GM12878 (cell line): ENCODE measurements at places on chromosomes 11 and 22.

DNA sequence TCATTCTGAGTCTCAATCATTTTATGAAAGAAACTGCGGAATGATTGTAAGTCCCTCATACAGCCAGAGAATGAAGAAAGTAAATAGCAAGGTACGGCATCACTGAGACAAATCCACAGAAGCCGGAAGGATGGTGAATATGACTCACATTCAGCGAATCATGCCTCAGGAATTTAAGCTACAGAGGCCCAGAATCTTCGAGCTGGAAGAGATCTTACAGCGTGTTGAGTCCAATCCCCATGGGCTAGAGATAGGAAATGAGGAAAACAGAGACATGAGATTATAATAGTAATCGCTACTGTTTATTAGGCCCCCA lies 173.2 kb downstream of the KIF18A start:
- no peak overlapping the region for H3K27ac ChIP-seq
- no peaks in the 10 kb centered on the region for H3K4me1 ChIP-seq
- DNase-seq = no peak
- no peak overlapping the region for H3K4me3 ChIP-seq

- H3K4me1 ChIP-seq = peaks cover 20% of the 10 kb centered on the region
- peak overlapping the region; percentile 90 for H3K27ac ChIP-seq
- peaks cover 8% of the 10 kb centered on the region for H3K36me3 ChIP-seq
- H3K4me3 ChIP-seq = peak overlapping the region; percentile 65
- DNase-seq = peak; percentile 44
These were observed 14.3 kb downstream of the DGKZ start for GRCh38 chr11:46361283-46362155.

DNA sequence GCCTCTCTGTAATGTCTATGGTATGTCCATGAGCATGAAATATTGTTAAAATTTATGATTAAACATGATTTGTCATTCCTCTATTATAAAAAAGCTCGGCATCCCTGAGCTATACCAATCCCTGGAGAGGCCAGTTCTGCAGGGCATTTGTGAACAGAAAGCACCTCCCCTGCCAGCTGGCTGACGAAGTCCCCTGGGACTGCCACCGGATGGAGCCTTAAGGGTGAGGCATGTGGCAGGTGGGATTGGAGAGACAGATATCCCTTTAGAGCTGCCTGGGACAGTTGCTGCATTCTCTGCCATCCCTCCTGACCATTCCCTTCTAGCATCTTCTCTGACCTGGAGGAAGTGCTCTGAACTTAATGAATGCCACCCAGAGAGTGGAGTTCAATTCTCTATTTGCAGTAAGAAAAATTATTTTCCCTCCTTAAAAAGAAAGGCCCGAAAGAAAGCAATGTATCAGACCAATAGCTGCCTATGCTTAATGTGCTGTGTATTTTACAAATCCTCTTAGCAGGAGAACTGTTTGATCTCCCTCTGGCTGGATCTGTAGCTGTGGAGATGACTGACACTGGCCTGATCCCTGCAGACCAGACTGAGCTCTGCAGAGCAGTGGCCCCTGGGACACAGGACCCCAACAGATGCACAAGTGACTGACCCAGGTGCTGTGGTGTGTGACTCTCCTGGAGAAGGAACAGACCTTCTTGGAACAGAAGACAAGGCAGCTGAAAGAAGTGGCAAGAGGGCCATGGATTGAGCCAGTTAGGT lies 219.0 kb upstream of the NAV2 start:
- H3K27me3 ChIP-seq = no peaks in the 10 kb centered on the region
- no peaks in the 10 kb centered on the region for H3K36me3 ChIP-seq
- DNase-seq = no peak
- H3K4me1 ChIP-seq = no peaks in the 10 kb centered on the region
- H3K4me3 ChIP-seq = no peak overlapping the region

DNA sequence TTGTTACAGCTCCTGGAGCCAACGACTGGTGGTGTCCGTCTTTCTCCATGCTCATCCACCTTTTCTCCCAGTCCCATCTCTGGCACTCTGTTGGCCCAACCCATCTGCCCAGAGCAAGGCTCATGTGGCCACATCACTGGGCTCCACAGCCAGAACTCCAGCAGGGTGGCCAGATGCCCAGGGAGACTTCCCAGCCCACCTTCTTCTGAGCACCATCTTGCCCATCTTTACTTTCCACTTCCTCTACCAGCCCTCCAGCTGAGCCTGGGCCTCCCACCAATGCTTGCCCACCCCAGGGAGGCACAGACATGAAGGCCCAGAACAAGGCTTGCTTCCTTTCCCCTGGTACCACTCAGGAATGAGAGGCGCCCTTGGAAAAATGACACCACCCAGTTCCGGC lies 116.8 kb downstream of the BUD13 start:
- no peaks in the 10 kb centered on the region for H3K36me3 ChIP-seq
- no peaks in the 10 kb centered on the region; the same call in 1 of the 2 replicates for H3K27me3 ChIP-seq
- no peak overlapping the region for H3K4me3 ChIP-seq
- no peaks in the 10 kb centered on the region for H3K4me1 ChIP-seq
- DNase-seq = no peak

DNA sequence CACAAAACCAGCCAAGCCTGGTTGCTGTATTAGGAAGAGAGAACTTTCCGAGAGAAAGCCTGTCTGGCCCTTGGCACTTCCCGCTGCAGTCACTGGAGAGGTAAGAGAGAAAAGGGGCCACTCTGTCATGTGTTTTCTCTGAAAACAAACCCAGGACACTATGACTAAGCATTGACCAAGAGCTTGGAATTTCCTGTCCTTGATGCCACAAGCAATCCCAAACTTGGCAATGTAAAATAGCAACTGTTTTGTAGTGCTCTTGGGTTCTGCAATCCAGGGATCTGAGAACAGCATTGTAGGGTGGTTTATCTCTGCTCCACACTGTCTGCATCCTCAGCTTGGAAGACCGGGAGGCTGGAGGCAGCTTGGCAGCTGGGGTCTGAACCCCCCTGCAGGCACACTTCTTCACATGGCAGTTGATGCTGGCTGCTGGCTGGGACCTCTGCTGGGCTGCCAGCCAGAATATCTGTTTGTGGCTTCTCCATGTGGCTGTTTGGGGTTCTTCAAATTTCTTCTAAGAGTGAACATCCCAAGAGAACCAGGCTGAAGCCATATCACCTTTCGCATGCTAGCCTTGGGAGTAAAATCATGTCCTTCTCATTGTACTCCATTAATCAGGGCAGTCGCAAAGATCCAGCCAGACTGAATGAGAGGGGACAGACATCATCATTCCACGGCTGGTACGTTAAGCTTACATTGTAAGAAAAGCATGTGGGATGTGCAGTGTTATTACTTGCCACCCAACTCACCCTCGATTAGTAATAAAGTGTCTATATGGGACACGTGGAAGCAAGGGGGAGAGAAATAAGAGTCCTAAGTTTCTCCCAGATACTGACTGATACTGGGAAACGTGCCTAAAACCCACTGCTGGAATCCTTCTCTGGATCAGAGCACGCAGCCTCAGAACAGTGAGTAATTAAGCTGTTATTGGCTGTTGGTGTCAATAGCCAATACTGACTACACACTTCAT lies 537.4 kb upstream of the B3GAT1 start:
- H3K27ac ChIP-seq = no peak overlapping the region
- H3K36me3 ChIP-seq = no peaks in the 10 kb centered on the region
- H3K4me3 ChIP-seq = no peak overlapping the region
- H3K27me3 ChIP-seq = no peaks in the 10 kb centered on the region
- no peak for DNase-seq
- H3K4me1 ChIP-seq = no peaks in the 10 kb centered on the region

DNA sequence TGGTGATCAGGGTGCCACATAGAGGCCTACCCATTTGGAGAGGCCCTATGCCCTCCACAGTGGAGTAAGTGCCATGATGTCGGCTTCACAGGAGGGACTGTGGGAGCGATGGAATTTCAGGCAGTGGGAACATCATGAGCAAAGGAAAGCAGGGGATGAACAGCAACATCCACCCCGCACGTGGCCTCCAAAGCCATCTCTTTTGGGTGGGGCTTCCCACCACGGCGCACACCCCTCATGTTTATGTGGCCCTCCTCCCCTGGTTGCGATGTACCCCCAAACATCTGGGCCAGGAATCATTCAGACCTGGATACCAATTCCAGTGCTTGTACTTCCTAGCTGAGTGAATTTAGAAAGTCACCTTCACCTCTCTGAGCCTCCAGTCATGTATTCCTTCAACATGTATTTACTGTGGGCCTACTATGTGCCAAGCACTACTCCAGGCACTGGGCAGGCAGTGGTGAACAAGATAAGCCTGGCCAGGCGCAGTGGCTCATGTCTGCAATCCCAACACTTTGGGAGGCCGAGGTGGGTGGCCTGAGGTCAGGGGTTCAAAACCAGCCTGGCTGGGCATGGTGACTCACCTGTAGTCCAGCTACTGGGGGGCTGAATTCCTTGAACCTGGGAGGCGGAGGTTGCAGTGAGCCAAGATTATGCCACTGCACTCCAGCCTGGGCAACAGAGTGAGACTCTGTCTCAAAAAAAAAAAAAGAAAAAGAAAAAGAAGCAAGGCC lies 1.8 kb upstream of the MAFF start:
- DNase-seq = no peak
- H3K36me3 ChIP-seq = no peaks in the 10 kb centered on the region
- no peaks in the 10 kb centered on the region for H3K27me3 ChIP-seq

DNA sequence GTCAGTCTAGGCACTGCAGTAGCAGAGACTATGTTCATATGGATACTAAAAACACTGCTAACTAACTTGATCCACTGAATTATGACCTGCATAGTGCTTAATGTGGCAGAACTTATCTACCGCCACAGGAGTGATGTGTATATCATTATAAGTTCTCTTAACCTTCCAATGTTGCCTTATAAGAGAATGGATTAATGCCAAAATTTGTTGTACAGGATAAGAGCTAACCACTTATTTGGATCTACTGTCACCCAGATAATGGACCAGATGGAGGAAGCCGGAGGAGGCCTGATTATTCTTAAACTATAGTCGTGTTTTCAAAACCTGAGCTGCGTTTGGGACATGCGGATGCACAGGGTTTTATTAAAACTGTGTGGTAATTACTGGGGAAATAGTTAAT lies 1.9 kb upstream of the OR51B4 start:
- no peak overlapping the region for H3K27ac ChIP-seq
- DNase-seq = no peak
- no peaks in the 10 kb centered on the region for H3K36me3 ChIP-seq
- H3K4me3 ChIP-seq = no peak overlapping the region

GRCh38 chr22:27879923-27880322 lies 39.1 kb downstream of the PITPNB start:
- H3K4me1 ChIP-seq = peaks cover 34% of the 10 kb centered on the region
- H3K36me3 ChIP-seq = peaks cover 20% of the 10 kb centered on the region
- H3K27me3 ChIP-seq = no peaks in the 10 kb centered on the region

- peaks cover 18% of the 10 kb centered on the region for H3K4me1 ChIP-seq
- H3K4me3 ChIP-seq = peak overlapping the region; percentile 97
- DNase-seq = no peak
- H3K27me3 ChIP-seq = no peaks in the 10 kb centered on the region
- peak overlapping the region; percentile 63 for H3K27ac ChIP-seq
- H3K36me3 ChIP-seq = no peaks in the 10 kb centered on the region
These were observed 17.5 kb upstream of the CDKN1C start for GRCh38 chr11:2902784-2903671.

GRCh38 chr11:99932684-99933083 lies 754.4 kb upstream of the ARHGAP42 start:
- H3K36me3 ChIP-seq = no peaks in the 10 kb centered on the region
- no peak overlapping the region for H3K27ac ChIP-seq
- no peak overlapping the region for H3K4me3 ChIP-seq
